Camera-type eye (tissue), 1 donor: ENCODE measurements at places on chromosomes 12 and 14. TPM values are rescaled to one million over a fixed set of nuclear protein-coding genes. Genes with fewer than 3 reads are reported as not detected.

Gene ENDOU
- total RNA-seq: 1.4 TPM

Gene RND1
- total RNA-seq: 2.3 TPM

Gene VWF
- total RNA-seq: 73.5 TPM

Gene DAZAP2
- 96.7 TPM for total RNA-seq

Gene AMHR2
- 0.71 TPM for total RNA-seq

Gene KLHL42
- total RNA-seq: 48.0 TPM

Gene NDRG2
- 113 TPM for total RNA-seq

Gene ADAMTS20
- 1.6 TPM for total RNA-seq

Gene ZNF385A
- total RNA-seq: 105 TPM

Gene AQP5
- 82.5 TPM for total RNA-seq

Gene PKP2
- 24.0 TPM for total RNA-seq

Gene SLC5A8
- total RNA-seq: 1.9 TPM

Gene RAD9B
- total RNA-seq: 1.9 TPM

Gene CFAP251
- 6.0 TPM for total RNA-seq

Gene DTX3
- total RNA-seq: 69.5 TPM

Gene SLC38A4
- 0.88 TPM for total RNA-seq

Gene APPL2
- 83.8 TPM for total RNA-seq

Gene VRTN
- not detected for total RNA-seq

Gene GPRC5A
- total RNA-seq: 6.4 TPM

Gene BDKRB2
- 7.4 TPM for total RNA-seq
